ENCODE measurements at places on chromosomes 7 and 10. TPM values are rescaled to one million over a fixed set of nuclear protein-coding genes. Genes with fewer than 3 reads are reported as not detected.

HTR5A gene
- total RNA-seq: not detected

- no peaks in the 10 kb centered on the region for H3K36me3 ChIP-seq
- H3K4me1 ChIP-seq: peaks cover 5% of the 10 kb centered on the region
- no peak overlapping the region for H3K27ac ChIP-seq
- DNase-seq: no peak
- no peak overlapping the region for H3K4me3 ChIP-seq
Observed at GRCh38 chr7:66110856-66111255, 3.8 kb upstream of the CRCP start.

- H3K4me1 ChIP-seq: peaks cover 36% of the 10 kb centered on the region
- H3K27ac ChIP-seq: no peak overlapping the region
- H3K27me3 ChIP-seq: no peaks in the 10 kb centered on the region
- no peak for DNase-seq
- no peaks in the 10 kb centered on the region for H3K36me3 ChIP-seq
- no peak overlapping the region for H3K4me3 ChIP-seq
Observed at GRCh38 chr10:6146921-6147320, 55.8 kb upstream of the PFKFB3 start.

GRCh38 chr7:1985042-1985441 is 247.7 kb downstream of the MAD1L1 start:
- DNase-seq: no peak
- no peaks in the 10 kb centered on the region for H3K4me1 ChIP-seq
- no peak overlapping the region for H3K27ac ChIP-seq
- H3K27me3 ChIP-seq: no peaks in the 10 kb centered on the region
- H3K36me3 ChIP-seq: no peaks in the 10 kb centered on the region

NANOS1 gene
- 2.3 TPM for total RNA-seq

DNA sequence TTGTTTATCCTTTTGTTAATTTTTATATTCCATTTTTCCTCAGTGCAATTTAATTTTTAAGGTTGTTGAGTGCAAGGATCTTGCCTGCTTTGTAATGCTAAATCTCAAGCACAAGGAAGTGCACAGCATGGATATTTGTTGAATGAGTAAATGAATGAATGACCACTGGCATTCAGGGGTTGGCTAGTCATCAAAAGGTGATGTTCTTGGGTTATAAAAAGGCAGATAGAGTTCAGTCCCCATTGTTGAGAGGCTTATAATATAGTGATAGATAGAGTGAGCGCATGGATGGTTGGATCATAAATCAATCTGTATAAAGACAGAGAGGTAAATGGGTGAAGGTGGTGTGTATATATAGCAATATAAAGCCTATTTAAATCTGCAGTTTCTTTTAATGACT is 193.2 kb upstream of the KLF6 start:
- DNase-seq: no peak
- no peak overlapping the region for H3K4me3 ChIP-seq
- H3K4me1 ChIP-seq: no peaks in the 10 kb centered on the region
- H3K27ac ChIP-seq: no peak overlapping the region
- no peaks in the 10 kb centered on the region for H3K27me3 ChIP-seq
- H3K36me3 ChIP-seq: no peaks in the 10 kb centered on the region
